ENCODE measurements at places on chromosomes 7 and 10. TPM values are rescaled to one million over a fixed set of nuclear protein-coding genes. Genes with fewer than 3 reads are reported as not detected.

CALN1 gene
- not detected for total RNA-seq

STRIP2 gene
- 1.2 TPM for total RNA-seq

UPK3B gene
- 0.62 TPM for total RNA-seq

PRRT4 gene
- 0.46 TPM for total RNA-seq

PHKG1 gene
- 0.24 TPM for total RNA-seq

TDRD1 gene
- total RNA-seq, result not detected

FAM25A gene
- not detected for total RNA-seq

PTPN20 gene
- total RNA-seq, result not detected

TAS2R5 gene
- total RNA-seq, result 1.5 TPM

VPS41 gene
- 84.0 TPM for total RNA-seq

DNA sequence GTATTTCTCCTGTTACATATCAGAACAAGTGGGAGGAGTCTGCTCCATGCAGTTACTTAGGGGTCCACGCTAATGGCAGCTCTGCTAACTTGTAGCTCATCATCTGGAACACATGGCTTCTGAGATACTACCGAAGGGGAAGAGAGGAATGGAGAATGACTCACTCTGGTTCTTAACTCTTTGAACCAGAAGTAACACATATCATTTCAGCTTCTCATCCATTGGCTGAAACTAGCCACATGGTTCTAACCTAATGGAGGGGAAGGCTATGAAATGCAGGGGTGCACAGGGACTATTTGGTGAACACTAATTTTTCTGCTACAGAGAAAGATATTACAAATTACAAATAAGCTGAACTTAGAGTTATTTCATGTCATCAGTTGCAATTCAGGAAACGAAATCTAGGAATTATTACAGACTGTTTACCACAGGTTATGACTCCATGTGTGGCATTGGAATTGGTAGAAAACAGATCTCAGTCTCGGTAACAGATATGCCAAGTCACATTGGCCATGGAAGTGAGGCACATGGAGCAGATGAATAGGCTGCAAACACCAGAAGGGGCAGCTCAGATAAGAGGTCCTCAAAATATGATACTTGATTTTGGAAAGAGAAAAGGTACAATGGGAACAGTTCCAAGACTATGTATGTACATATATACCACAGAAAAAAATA, 9.4 kb upstream of the KAT6B start:
- peaks cover 3% of the 10 kb centered on the region for H3K36me3 ChIP-seq
- no peak overlapping the region for H3K4me3 ChIP-seq
- H3K27me3 ChIP-seq, result peaks cover 2% of the 10 kb centered on the region

GRCh38 chr7:44536090-44536489, 5.0 kb downstream of the NPC1L1 start:
- no peaks in the 10 kb centered on the region for H3K36me3 ChIP-seq
- no peaks in the 10 kb centered on the region for H3K27me3 ChIP-seq
- H3K4me3 ChIP-seq, result no peak overlapping the region
- H3K27ac ChIP-seq, result no peak overlapping the region

- no peak overlapping the region for H3K4me3 ChIP-seq
- H3K27me3 ChIP-seq, result no peaks in the 10 kb centered on the region
- H3K36me3 ChIP-seq, result peaks cover 51% of the 10 kb centered on the region
- no peak overlapping the region for H3K27ac ChIP-seq
- DNase-seq, result no peak
Measured at GRCh38 chr7:98907570-98907969, 29.2 kb downstream of the TRRAP start.

DNA sequence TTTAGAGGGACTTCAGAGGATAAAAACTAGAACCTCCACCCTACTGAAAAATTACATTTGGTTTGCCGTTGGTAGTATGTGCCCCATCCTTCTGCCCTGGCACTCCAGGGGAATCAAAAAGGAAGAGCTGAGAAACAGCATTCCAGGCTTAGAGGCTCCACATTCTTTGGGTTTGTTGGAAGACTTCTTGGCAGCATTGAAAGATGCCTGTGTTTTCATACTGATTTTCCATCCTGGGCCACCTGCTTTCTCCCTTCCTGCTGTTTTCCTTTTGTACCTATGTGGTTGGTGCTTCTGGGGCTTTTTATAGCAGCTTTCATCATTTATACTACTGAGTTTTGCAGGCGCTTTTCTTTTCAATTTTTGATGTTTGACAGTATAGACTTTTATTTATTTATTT, 61.7 kb downstream of the AUTS2 start:
- H3K27me3 ChIP-seq, result no peaks in the 10 kb centered on the region
- H3K36me3 ChIP-seq, result no peaks in the 10 kb centered on the region
- H3K27ac ChIP-seq, result peak overlapping the region; percentile 53

GRCh38 chr7:133575726-133576440, 323.0 kb downstream of the EXOC4 start:
- H3K36me3 ChIP-seq, result peaks cover 1% of the 10 kb centered on the region
- no peak for DNase-seq
- H3K27me3 ChIP-seq, result no peaks in the 10 kb centered on the region

DNA sequence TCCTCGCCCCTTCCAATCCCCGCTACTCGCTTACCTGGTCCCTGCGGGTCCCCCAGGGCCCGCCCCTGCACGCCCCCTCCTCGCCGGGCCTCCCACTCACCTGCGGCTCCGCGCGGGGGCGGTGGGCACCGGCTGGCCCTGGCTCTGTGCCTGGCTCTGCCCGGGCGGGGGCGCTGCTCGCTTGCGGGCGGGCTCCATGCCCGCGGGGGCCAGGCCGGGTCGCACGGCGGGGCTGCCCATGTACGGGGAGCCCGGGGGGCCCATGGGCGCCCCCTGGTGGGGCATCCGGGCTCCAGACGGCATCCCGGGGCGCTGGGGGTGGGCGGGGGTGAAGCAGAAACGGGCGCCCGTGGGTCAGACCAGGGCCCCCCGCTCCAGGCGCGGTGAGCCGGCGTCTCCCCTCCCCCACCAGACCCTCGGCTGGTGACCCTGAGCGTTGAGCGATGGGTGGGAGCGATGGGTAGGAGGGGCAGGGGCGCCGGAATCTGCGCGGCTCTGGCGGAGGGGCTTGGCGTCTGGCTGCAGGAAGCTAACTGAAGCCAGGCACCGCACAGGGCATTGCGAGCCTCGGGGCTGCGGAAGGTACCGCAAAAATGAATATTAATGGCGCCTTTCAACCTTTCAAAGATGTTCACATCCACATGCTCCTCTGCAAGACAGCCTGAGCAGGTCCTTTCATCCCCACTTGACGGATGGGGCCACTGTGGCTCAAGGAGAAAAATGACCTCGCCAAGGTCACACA, 3.0 kb downstream of the SMARCD3 start:
- peaks cover 55% of the 10 kb centered on the region for H3K4me1 ChIP-seq
- no peaks in the 10 kb centered on the region for H3K27me3 ChIP-seq
- H3K4me3 ChIP-seq, result peak overlapping the region; percentile 99
- DNase-seq, result no peak
- H3K36me3 ChIP-seq, result peaks cover 10% of the 10 kb centered on the region

GRCh38 chr10:110052916-110053315, 45.1 kb downstream of the ADD3 start:
- DNase-seq, result no peak
- H3K36me3 ChIP-seq, result peaks cover 9% of the 10 kb centered on the region
- H3K4me3 ChIP-seq, result no peak overlapping the region

DNA sequence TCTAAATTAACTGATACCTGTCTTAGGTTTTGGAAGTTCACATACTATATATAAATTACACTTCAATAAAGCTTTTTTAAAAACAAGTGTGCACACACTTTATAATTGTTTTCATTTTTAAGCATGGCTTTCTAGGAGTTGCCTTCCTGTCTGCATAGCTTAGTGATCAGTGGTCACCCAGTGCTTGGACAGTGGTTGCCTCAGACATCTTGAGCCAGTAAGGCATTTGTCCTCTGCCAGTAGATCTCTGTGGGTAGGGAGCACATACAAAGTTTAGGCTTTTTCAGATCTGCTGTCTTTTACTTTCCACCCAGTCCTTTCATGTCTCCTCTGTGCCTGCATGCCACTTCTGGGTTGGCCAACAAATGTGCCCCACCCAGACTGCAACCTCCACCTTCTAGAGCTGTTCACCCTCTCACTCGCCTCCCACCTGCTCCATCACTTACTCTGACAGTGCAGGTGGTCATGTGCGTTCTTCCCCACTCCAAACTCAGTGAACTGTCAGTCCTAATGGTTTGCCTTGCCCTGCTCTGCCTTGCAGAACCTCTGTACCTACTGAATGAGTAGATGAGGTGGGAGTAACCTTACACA, 31.7 kb downstream of the TPST1 start:
- H3K36me3 ChIP-seq, result peaks cover 4% of the 10 kb centered on the region
- DNase-seq, result no peak
- no peak overlapping the region for H3K4me3 ChIP-seq
- H3K27ac ChIP-seq, result no peak overlapping the region
- no peaks in the 10 kb centered on the region for H3K27me3 ChIP-seq
- H3K4me1 ChIP-seq, result peaks cover 30% of the 10 kb centered on the region

GRCh38 chr10:130547368-130547767, 411.2 kb downstream of the GLRX3 start:
- H3K36me3 ChIP-seq, result no peaks in the 10 kb centered on the region
- no peak for DNase-seq
- H3K27ac ChIP-seq, result no peak overlapping the region
- H3K27me3 ChIP-seq, result peaks cover 4% of the 10 kb centered on the region
- H3K4me3 ChIP-seq, result no peak overlapping the region

GRCh38 chr7:45241339-45242109, 83.9 kb downstream of the RAMP3 start:
- H3K27me3 ChIP-seq, result peaks cover 63% of the 10 kb centered on the region
- H3K36me3 ChIP-seq, result peaks cover 2% of the 10 kb centered on the region
- no peak for DNase-seq
- H3K4me1 ChIP-seq, result no peaks in the 10 kb centered on the region
- H3K27ac ChIP-seq, result no peak overlapping the region

DNA sequence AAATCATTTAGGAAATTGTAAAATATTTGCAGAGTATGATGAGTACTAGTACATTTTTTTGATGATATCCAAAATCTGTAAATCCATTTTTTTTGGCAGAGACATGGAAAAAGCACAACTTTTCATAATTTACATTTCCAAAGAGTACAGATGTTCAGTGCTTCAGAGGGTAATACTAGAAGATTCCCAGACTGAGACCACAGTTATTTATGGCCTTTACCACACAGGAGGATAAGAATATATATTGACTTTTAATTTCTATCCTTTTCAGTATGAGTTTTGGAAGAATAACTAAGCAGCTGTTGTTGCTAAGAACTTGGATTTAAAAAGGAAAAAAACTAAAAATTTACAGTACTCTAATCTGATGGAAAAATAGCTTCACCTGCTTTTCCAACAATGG, 61.9 kb downstream of the HGF start:
- peaks cover 7% of the 10 kb centered on the region for H3K36me3 ChIP-seq
- no peak overlapping the region for H3K4me3 ChIP-seq
- H3K27me3 ChIP-seq, result no peaks in the 10 kb centered on the region
- no peak overlapping the region for H3K27ac ChIP-seq

GRCh38 chr7:78179827-78180477, 381.4 kb downstream of the PHTF2 start:
- no peak overlapping the region for H3K4me3 ChIP-seq
- H3K4me1 ChIP-seq, result peaks cover 12% of the 10 kb centered on the region
- H3K27me3 ChIP-seq, result peaks cover 4% of the 10 kb centered on the region
- no peak for DNase-seq

- no peaks in the 10 kb centered on the region for H3K36me3 ChIP-seq
- H3K27ac ChIP-seq, result no peak overlapping the region
- DNase-seq, result peak; percentile 29
- no peaks in the 10 kb centered on the region for H3K27me3 ChIP-seq
Measured at GRCh38 chr10:11891776-11892486, 68.8 kb downstream of the PROSER2 start.

DNA sequence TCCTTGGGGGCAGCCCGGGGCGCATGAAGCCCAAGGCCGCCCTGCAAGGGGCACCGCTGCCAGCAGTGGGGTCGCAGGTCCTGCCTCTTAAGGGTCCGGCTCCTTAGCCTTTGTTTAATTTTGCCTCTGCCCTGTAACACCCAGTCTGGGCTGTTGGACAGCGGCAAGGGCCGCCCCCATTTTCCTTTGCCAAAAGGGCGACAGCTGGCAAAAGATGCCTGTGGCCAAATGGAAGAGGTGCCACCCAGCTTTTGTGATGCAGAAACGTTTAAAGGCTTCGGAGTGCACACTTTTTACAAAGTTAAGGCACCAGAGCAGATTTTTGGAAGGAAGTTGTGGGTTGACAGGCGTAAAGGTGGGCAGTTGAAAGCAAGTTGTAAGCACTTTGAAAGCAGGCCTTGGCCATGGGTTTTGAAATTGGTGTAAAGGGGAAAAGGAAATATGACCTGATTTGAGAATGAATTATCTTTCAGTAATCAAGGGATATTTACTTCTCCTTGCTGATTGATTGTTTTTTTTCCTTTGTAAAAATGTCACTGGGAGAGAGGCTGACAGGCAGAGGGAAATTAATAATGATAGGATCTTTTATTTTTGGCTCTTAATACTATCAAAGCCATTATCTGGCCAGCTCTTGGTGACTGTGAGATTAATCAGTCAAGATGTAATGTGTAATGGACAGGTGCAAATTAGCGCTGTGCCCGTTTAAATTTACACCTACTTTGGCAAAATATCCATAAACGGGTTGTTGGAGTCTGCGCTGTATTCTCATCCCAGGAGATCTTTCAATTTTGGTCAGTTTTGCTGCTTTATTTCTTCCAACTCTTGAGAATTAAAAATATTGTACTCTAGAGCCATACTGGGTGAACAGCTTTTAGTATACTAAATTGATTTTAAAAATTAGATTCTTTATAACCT, 1.2 kb downstream of the CASD1 start:
- no peaks in the 10 kb centered on the region for H3K27me3 ChIP-seq
- peak overlapping the region; percentile 55 for H3K27ac ChIP-seq
- DNase-seq, result no peak
- H3K36me3 ChIP-seq, result no peaks in the 10 kb centered on the region

DNA sequence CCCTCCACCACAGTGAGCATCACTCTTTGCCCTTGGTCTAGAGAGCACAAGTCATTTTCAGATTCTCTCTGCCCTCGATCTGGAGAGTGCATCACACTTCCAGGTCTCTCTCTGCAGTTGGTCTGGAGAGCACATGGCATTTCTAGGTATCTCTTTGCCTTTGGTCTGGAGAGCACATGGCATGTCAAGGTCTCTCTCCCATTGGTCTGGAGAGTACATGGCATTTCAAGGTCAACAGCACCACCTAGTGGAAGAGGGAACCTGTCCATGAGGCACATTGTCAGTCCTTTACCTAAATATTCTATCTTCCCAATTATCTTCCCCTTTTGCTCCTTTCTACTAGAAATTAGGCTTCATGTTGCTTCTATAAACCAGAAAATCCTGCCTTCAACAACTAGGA, 1139.4 kb downstream of the XPNPEP1 start:
- no peaks in the 10 kb centered on the region for H3K4me1 ChIP-seq
- H3K4me3 ChIP-seq, result no peak overlapping the region
- H3K27ac ChIP-seq, result no peak overlapping the region

GRCh38 chr10:20745556-20746375, 151.3 kb downstream of the NEBL start:
- no peak for DNase-seq
- H3K4me1 ChIP-seq, result peaks cover 34% of the 10 kb centered on the region
- peaks cover 12% of the 10 kb centered on the region for H3K36me3 ChIP-seq
- H3K4me3 ChIP-seq, result no peak overlapping the region
- no peaks in the 10 kb centered on the region for H3K27me3 ChIP-seq

GRCh38 chr10:83346266-83346910, 792.9 kb upstream of the GHITM start:
- H3K27ac ChIP-seq, result no peak overlapping the region
- no peak overlapping the region for H3K4me3 ChIP-seq
- peaks cover 9% of the 10 kb centered on the region for H3K4me1 ChIP-seq
- no peaks in the 10 kb centered on the region for H3K27me3 ChIP-seq

All from chondrocyte (in vitro differentiated cells).